Skeletal muscle cell (primary cell): ENCODE measurements at places on chromosomes 5 and 9.

DNA sequence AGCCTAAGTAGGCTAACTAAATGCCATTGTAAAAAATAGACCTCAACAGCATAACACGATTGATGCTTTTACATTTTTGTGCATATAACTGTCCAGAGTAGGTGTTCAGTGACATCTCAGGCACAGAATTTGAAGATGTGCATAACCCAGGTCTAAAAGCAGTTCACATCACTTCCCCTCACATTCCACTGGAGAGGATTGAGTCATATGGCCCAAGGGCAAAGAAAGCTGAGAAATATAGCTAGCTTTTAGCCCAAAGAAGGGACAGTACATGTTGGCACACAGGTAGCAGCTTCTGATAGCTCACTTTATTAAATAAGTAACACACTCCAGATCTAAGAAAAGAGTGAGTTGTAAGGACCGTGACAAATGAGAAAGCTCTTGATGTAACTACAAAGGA, 2259.5 kb upstream of the WWC1 start:
- DNase-seq: no peak

- DNase-seq: no peak
These were observed 409.4 kb downstream of the DMRTA1 start for GRCh38 chr9:22855980-22856379.

GRCh38 chr9:128894764-128895163, 12.8 kb downstream of the LRRC8A start:
- DNase-seq: no peak

DNA sequence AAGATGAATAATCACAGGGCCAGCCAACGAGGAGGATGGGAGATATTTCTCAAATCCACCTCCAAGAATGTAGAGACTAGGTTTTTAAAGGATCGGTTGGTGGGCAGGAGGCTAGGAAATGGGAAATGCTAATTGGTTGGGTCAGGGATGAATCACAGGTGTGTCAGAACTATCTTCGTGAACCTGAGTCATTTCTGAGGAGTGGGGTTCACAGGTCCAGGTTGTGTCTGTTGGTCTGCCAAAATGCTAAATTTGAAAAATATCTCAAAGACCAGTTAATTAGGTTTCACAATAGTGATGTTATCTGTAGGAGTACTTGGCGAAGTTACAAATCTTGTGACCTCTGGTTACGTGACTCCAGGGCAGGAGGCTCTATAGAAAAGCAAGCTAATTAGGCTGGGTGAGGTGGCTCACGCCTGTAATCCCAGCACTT, 2.6 kb upstream of the PLAA start:
- DNase-seq: no peak

- no peak for DNase-seq
These were observed 16.1 kb downstream of the NOTCH1 start for GRCh38 chr9:136529516-136530460.

- DNase-seq: no peak
These were observed 30.9 kb upstream of the OLFM1 start for GRCh38 chr9:135056541-135056940.
